ENCODE measurements at places on chromosomes 16 and 17.
A peak's percentile ranks its signal among the peaks of the same experiment; 100 is the strongest.

DNA sequence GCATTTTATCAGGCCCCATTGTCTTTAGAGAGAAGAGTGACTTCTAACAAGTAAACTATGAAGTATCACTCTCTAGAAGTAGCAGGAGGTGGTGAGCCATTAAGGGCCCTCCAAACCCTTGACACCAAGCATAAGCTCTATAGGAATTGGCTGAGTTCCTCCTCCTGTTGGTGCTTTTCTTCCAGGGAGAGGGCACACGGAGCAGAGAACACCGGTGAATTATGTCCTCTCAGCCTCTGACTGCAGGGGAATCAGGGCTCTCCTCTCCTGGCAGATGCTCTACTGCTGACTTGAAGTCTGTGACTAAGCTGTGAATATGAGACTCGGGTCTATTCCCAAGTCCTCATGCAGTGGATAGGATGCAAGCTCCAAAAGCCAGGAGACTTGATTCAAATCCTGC, 32.3 kb downstream of the CHD9 start:
- DNase-seq = no peak

DNA sequence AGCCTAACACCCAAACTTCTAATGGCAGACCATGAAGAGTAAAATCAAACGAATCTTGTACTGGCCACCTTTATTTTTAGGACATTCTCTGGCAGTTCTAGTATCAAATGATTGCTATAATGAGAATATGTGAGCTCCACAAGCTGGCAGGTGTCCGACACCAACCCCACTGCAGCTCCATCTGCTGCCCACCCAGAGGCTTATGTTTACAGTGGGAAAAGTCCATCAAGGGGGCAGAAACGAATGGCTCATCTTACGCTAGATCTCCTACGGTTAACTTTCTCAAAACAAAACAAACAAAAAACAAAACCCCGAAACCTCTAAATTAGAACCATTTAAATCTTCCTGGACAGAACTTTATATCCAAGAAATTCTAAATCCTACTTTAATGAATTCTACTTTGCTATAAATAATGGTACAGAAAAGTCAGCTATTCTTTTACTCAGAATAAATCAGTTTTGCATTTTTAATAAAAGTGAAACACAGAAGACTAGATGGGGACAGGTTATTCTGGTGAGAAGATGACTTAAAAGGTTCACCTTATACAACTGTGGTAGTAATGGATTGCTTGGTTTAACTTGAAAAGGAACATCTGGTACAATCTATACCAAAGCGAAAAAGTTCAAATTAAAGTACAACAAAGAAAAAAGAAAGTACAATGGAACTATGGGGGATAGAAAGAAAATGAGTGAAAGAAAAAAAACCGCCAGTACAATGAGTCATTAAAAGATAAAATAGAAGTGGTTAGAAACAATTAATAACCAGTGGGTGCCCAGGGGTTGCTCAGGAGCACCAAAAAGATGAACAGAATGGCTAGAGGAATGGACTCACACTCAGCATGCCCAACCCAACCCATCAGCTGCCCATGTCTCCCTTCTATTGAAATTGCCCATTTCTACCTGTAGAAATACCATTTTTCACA, 40.2 kb downstream of the GRB2 start:
- no peak for DNase-seq

- no peak for DNase-seq
Measured at GRCh38 chr17:41480136-41480535, 815 bp downstream of the KRT35 start.

DNA sequence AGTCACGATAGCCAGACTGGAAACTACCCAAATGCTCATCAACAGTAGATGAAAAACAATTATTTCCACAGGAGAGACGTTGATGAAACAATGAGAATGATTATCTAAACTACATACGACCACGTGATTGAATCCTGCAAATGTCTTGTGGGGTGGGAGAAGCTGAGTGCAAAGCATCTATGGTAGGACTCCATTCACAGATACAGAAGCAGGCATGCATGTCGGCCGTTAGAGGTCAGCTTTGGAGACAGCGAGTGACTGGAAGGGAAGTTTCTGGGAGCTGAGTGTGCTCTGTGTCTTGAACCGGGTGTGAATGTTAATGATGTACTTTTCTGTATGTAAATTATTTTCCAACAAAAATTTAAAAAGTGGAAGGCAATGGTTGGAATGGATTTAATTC, 71.5 kb upstream of the DNAJA2 start:
- no peak for DNase-seq

DNA sequence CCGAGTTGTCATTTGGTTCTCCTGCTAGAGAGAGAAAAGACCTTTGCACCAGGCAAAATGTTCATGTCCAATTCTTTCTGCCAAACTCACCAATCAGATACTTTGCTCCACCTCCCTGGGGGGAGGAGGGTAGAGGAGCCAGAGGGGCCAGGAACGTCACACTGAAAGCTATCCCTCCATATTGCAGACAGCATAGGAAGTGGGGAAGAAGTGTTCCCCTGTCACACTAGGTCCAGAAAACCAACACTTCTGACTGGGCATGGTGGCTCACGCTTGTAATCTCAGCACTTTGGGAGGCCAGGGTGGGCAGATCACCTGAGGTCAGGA, 9.5 kb downstream of the HSD17B2 start:
- no peak for DNase-seq

DNA sequence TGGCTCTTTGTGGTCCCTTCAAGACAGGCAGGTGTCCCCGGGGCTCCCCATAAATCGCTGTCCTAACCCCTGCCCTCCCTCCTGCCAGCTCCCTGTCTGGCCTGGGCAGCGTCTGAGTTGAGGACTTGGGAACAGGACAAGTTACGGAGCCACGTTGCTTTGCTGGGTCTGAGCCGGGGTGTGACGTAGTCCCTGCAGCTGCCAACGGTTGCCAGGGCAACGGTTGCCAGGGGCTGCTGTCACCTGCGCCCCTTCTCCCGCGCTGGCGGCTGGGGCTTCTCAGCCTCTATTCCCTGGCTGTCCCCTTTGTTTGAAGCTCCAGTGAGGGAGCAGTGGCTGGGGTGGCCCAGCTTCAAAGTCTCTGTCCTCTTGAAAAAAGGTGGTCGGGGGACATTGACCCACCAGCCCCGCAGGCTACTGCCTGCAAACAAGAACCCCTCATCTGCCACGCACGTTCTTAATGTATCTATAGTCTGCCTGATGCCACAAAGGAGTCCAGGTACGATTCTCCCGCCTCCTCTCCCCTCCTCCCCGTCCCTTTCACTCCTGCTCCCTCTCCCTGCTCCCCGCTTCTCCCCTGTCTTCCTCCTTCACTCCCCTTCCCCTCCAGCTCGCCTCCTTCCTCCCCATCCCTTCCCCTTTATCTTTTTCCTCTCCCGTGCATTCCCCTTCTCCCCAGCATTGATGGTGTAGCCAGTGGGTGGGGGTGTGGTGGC, 10.9 kb downstream of the ADGRG1 start:
- DNase-seq = no peak

DNA sequence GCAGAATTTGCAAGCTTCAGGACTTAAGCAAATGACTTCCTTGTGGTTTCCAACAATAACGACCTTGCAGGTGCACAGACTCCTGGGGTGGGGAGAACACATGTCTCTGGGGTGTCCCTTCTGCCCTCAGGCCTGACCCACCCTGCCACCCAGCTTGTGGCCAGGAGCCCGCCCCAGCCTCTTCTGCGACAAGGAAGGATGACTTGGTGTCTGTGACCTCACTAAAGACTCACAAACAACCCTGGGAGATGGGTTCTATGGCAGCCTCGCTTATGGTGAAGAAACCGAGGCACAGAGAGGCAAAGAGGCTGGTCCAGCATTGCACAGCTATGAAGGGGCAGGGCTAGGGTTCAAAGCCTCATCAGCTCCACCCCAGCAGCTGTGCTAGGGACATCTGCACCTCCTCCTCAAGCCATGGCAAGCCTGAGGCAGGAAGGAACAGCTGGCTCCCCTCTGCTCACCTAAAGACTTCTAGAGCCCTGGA, 2.6 kb downstream of the ATP2A3 start:
- DNase-seq = peak; percentile 13

All from activated naive CD4-positive, alpha-beta T cell treated with Interleukin-2 at 50 U/mL for 16 hours (primary cell).